ENCODE measurements at places on chromosomes 7 and 10. TPM values are rescaled to one million over a fixed set of nuclear protein-coding genes. Genes with fewer than 3 reads are reported as not detected.

GRCh38 chr7:54544149-54544526 is 2.0 kb downstream of the VSTM2A start:
- H3K27me3 ChIP-seq: peaks cover 44% of the 10 kb centered on the region
- no peaks in the 10 kb centered on the region for H3K36me3 ChIP-seq
- no peak for DNase-seq
- no peak overlapping the region for H3K4me3 ChIP-seq
- H3K4me1 ChIP-seq: peaks cover 10% of the 10 kb centered on the region

Gene NODAL
- total RNA-seq: not detected

GRCh38 chr10:3206511-3207157 is 34.1 kb upstream of the PITRM1 start:
- H3K27me3 ChIP-seq: no peaks in the 10 kb centered on the region
- no peak for DNase-seq
- no peak overlapping the region for H3K27ac ChIP-seq
- no peaks in the 10 kb centered on the region for H3K4me1 ChIP-seq
- no peak overlapping the region for H3K4me3 ChIP-seq
- no peaks in the 10 kb centered on the region for H3K36me3 ChIP-seq

GRCh38 chr7:70457482-70457881 is 674.5 kb upstream of the GALNT17 start:
- no peaks in the 10 kb centered on the region for H3K36me3 ChIP-seq
- H3K4me1 ChIP-seq: no peaks in the 10 kb centered on the region
- no peak overlapping the region for H3K27ac ChIP-seq
- H3K27me3 ChIP-seq: no peaks in the 10 kb centered on the region

DNA sequence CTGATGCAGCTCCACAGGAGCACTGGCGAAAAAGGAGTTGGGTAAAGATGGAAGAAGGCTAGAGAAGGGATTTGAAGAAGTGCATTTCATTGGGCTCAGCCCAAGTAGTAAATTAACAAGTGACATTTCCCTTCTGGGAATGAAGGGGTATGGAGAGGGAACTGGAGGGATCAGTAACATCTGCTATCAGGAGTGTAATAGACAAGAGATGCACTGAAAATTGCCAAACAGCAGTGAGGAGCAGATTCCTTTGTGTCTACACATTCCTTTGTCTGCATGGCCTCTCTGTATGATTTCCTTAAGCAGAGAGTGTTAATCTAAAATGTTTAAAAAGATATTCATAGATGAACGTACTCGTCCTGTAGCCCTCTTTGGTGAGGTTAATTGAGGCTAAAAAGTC is 148.2 kb upstream of the FERD3L start:
- H3K27me3 ChIP-seq: no peaks in the 10 kb centered on the region
- H3K36me3 ChIP-seq: no peaks in the 10 kb centered on the region
- H3K4me3 ChIP-seq: no peak overlapping the region
- no peak overlapping the region for H3K27ac ChIP-seq
- no peak for DNase-seq

DNA sequence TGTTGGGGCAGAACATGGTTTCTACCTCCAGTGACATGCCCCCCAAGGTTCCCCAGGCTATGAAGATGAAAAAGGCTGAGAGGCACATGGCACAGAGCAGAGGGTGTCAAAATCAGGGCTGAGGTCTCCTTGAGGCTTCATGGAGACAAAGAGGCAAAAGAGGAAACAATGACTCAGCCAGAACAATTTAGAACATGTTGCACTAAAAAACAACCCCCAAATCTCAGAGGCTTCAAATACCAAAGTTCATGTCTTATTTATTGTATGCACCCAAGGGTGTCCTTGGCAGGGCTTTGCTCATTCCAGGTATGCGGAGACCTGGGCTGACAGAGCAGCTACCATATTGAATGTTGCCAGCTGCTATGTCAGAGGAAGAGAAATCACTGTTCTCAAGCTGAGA is 964.1 kb downstream of the GRID1 start:
- H3K4me1 ChIP-seq: no peaks in the 10 kb centered on the region
- no peaks in the 10 kb centered on the region for H3K27me3 ChIP-seq
- H3K36me3 ChIP-seq: no peaks in the 10 kb centered on the region

GRCh38 chr10:118052816-118053215 is 6.1 kb upstream of the RAB11FIP2 start:
- no peaks in the 10 kb centered on the region for H3K36me3 ChIP-seq
- H3K27ac ChIP-seq: no peak overlapping the region
- peaks cover 3% of the 10 kb centered on the region for H3K4me1 ChIP-seq
- H3K27me3 ChIP-seq: no peaks in the 10 kb centered on the region

DNA sequence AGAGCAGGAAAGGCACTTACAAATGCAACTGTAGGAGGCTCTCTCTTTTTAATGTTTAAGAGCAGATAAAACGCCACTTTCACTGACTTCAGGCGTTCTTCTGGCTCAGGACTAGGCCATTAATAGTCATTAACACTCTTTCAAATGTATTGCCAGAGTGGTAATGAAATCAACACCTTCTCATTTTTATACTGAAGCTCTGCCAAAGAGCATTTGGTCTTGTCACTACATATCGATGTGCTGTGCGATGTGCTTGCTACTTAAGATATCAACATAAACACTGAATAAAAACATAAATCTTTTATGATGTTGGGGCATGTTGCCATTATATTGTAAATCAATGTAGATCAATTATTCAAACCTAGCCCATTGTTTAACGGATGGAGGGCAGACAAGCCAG is 634.7 kb downstream of the ARL4A start:
- no peaks in the 10 kb centered on the region for H3K36me3 ChIP-seq
- H3K27me3 ChIP-seq: no peaks in the 10 kb centered on the region

DNA sequence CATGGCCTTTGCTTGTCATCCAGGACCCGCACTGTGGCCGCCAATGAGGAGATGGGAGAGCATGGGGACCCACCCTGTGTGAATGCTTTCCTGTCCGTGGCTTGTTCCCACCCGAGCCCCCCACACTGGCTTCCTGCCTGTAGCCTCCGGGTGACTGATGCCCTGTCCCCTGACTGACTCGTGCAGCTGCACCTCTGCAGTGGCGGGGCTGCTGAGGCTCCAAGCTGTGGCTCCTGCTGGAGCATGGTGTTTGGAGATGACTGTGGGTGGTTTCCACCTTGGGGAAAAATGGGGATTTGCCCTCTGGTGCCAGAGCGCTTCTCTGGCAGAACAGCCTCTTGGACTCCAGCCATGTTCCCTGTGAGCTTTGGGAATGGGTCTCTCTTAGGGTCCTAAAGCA is 2.1 kb downstream of the CAMK1D start:
- H3K27me3 ChIP-seq: peaks cover 9% of the 10 kb centered on the region
- no peak overlapping the region for H3K4me3 ChIP-seq
- DNase-seq: no peak

Gene MMD2
- total RNA-seq: not detected

Gene PRRT4
- not detected for total RNA-seq

DNA sequence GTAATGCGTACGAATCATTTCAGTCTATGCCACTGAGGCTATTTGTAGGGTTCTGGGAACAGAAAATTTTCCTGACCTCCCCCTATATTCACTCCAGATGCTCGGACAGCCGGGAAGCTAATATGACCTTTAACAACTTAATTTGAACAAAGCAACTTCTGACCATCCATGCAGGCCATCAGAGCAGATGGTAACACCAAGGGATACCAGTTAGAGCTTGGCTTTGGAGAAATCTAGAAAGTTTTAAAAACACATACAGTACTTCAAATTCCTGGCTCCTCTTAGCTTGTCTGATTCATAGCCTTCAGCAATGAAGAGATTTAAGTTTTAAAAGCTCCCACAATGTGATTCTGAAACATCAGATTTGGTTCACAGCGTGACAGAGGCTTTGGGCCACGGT is 257.3 kb downstream of the GPAM start:
- no peaks in the 10 kb centered on the region for H3K27me3 ChIP-seq
- DNase-seq: no peak
- no peak overlapping the region for H3K4me3 ChIP-seq

DNA sequence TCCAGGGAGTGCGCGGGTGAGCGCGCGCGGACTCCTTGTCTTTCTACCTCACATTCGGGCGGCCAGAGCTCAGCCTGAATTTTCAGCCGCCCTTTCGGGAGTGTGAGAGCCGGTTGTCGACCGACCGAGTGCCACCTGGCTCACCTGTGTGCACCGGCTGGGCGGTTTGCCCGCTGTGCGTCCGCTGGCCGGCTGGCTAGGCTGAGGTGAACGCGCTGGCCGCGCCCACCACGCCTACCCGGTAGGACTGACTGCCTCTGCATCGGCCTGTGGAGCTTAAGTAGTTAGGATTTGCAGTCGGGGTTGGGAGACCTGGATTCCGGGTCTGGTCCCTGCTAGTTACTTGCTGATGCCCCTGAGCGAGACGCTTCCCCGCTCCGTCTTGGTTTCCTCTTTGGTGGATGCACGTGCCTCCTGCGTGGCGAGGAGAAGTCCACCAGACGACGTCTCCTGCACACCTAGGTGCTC is 553 bp downstream of the TSPAN15 start:
- peaks cover 9% of the 10 kb centered on the region for H3K36me3 ChIP-seq
- DNase-seq: peak; percentile 87
- peaks cover 71% of the 10 kb centered on the region for H3K4me1 ChIP-seq
- H3K27me3 ChIP-seq: no peaks in the 10 kb centered on the region
- peak overlapping the region; percentile 70 for H3K4me3 ChIP-seq

DNA sequence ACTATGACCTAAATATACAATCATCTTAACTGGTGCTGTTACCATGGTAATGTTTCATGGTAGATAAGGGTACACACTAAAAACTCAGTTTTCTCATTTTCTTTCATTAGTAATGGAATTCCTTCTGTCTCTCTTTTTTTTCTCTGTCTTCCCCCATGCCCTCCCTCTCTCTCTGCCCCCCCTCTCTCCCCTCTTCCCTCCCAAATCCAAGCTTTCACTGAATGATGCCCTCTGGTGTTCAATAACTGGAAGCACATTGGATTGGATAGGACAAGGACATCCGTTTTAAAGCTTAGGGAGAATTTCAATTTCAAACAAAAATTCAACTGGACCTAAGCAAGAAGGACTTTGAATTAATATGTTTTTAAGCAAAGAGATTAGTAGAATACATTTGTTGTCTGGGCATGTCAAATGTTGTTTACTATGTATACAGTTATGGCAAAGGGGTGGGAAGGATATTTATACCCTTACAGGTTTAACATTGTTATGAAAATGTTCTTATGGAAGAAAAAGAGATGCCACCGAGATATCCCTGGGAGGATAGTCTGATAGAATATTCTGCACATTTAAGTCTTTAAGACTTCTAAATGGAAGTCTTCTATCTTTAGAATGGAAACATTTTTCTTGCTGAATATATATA is 6.1 kb downstream of the CHRM2 start:
- no peaks in the 10 kb centered on the region for H3K36me3 ChIP-seq
- DNase-seq: peak; percentile 25
- H3K27me3 ChIP-seq: no peaks in the 10 kb centered on the region
- H3K4me1 ChIP-seq: no peaks in the 10 kb centered on the region

Gene PODXL
- 30.4 TPM for total RNA-seq

Gene DBF4
- total RNA-seq: 29.9 TPM

DNA sequence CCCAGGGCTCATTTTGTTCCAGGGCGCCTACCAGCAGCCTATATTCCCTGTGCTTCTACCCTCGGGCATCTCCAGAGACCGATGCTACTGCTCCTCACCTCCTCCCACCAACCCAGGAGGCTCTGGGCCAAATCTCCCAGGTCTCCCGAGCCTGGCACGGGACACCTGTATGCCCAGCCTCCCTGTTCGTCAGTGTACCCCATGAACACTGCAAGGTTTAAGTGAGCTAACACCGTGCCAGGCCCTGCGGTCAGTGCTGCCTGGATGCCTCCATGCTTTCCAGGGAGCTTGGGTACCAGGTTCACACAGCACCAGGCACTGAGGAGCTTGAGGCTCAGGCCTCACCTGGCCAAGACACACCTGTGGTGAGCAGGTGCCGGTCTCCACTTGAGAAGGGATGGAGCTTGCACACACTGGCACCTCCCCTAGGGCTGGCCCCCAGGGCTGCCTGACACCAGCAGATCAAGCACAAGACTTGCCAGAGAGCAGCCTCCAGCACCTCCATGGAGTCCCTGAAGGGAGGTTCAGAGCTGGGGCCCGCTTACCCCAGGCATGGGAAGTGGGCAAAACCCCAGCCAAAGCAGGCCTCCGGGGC is 80.3 kb downstream of the FAM53B start:
- H3K36me3 ChIP-seq: peaks cover 38% of the 10 kb centered on the region
- no peak overlapping the region for H3K27ac ChIP-seq
- peaks cover 41% of the 10 kb centered on the region for H3K4me1 ChIP-seq
- no peaks in the 10 kb centered on the region for H3K27me3 ChIP-seq

Gene SFTPA1
- 525 TPM for total RNA-seq

DNA sequence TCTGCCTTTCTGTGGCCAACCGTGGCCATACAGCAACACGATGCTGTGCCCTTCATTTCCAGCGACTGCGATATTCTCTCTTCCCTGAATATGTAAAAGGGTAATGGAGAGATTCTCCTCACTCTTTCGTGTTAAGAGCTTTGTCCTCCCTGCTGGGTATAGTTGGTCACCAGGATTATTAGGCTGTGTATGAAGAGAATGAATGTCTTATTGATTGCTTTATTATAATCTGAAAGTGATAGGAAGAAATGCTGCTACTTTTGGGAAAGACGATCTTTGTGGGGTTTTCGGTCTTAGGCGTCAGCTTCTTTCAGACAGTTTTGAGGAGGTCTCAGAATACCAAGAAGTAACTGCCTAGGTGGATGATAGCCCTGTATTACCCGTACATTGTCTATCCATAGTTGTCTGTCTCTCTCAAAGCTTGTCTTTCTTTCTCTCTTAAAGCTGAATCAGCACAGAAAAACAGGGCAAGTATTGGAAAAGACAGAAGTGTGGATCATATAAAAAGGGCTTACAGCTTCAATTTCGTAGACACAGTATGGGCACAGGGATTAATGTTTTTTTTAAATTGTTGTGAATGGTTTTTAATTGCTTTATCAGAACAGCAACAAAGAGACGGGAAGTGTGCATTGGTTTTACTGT is 1.2 kb downstream of the AHCYL2 start:
- peak overlapping the region; percentile 95 for H3K4me3 ChIP-seq
- DNase-seq: no peak
- H3K4me1 ChIP-seq: peaks cover 42% of the 10 kb centered on the region
- no peaks in the 10 kb centered on the region for H3K36me3 ChIP-seq
- no peaks in the 10 kb centered on the region for H3K27me3 ChIP-seq
- peak overlapping the region; percentile 88 for H3K27ac ChIP-seq

DNA sequence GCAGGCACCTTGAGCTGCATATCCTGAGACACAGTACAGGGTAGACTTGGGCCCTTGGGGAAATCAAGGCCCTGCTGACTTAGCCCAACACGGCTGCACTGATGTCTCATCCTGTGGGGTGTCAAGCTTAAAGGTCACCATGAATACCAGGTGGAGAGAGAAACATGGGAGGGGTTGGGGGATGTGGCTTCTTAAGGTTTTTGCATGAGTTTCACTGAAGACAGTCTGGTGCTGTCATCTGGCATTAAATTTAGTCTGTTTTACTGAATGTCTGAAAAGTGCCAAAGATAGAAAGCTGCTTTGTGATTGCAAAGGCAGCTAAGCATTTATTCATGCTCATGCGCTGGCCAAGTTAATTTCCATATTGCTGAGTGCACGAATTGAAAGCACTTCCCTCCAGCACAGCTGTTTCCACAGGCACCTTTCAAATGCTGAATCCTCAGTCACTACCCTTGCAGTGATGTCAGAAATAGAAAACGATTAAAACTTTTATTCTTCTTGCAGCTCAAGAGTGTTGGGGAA is 102.1 kb downstream of the OSBPL3 start:
- no peak overlapping the region for H3K27ac ChIP-seq
- H3K4me1 ChIP-seq: no peaks in the 10 kb centered on the region
- H3K4me3 ChIP-seq: no peak overlapping the region
- H3K27me3 ChIP-seq: no peaks in the 10 kb centered on the region
- no peaks in the 10 kb centered on the region for H3K36me3 ChIP-seq
- no peak for DNase-seq
